NCI-H510A treated with DMSO at 0.1 percent for 48 hours (cell line): ENCODE measurements at places on chromosomes 12 and 14.

DNA sequence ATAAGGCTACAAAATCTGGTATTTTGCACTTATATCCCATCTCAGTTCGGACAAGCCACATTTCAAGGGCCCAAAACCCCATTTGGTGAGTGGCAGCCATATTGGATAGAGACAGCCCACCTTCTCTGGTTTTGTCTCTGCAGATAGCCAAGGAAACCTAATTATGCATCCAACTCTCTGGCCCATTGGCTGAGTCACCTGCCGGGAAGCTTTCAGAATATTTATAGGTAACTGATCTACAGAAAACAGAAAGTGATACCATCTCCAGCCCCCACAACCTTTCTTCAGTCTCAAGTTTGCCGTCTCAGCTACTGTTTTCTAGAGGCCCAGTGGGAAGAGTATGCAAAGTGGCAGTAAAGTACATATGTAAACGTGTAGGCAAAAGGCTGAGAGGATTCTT is 33.7 kb upstream of the PPP1CC start:
- DNase-seq: no peak

DNA sequence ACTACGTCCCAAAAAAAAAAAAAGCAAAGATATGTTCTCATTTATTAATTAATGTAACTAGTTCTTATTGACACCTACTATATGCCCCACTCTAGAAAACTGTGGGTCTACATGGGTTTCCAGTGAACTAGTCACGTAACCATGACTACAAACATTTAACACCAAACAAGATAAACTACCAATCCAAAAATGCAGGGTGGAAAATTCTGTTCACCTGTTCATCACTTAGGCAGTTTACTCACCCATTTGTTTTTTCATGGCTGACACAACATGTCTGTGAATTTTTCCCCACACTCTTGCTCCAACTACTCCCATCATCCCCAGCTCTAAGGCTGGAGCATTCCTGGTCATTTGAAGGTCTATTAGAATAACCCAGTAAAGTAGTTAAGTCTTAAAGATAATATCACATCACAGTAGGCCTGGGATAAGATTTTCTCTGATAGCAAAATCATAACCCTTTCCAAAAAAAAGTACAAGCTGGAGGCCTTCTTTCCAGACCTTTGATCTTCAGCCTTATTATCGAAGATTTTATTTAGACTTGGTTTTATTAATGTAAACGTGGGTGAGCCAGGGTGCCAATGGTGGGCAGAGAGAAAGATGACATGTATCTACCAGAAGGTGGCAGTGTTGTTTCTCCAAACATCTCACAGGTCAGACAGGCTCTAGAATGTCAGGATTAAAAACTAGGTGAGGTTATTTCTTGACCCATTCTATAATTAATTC is 61.6 kb upstream of the DAAM1 start:
- DNase-seq: peak; percentile 90

DNA sequence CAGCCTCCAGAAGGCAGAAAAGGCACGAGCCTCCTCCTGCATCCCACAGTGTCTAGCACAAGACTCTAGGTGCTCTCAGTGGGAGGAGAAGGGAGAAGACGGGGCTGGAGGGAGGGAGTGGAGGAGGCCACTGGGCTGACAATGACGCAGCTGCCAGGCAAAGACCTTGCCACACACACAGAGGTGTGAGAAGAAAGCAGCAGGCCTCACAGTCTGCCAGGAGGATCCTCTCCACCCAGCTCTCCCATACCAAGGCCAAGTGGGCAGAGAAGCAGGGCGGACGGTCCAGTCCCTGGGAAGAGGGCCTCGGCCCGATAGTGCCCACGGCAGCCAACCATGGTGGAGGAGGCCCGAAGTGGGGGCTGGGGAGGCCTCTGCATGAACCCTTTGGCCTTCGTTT is 78.9 kb downstream of the NCOR2 start:
- DNase-seq: no peak

GRCh38 chr14:61489932-61490331 is 168.6 kb downstream of the PRKCH start:
- DNase-seq: no peak

GRCh38 chr12:122835750-122836026 is 431 bp downstream of the HIP1R start:
- no peak for DNase-seq

GRCh38 chr12:127830065-127830460 is 436.9 kb upstream of the TMEM132C start:
- no peak for DNase-seq

- peak; percentile 18 for DNase-seq
These were observed 17.4 kb downstream of the TMPO start for GRCh38 chr12:98532687-98533304.

GRCh38 chr12:43294916-43295315 is 257.1 kb downstream of the ADAMTS20 start:
- no peak for DNase-seq

- DNase-seq: no peak
These were observed 343.4 kb downstream of the ADAMTS20 start for GRCh38 chr12:43208627-43209026.

DNA sequence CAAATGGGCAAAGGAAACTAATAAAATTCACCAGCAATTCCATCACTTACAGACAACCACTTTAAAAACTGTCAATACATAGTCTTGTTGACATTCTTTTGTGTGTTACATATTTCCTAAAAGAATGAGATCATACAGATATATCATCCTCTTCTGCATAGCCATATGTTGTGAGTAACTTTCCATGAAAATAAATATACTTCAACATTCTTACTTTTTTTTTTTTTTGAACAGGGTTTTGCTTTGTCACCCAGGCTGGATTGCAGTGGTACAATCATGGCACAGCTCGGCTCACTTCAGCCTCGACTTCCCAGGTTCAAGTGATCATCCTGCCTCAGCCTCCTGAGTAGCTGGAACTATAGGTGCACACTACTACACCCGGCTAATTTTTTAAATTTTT is 20.9 kb downstream of the ZC2HC1C start:
- DNase-seq: no peak

DNA sequence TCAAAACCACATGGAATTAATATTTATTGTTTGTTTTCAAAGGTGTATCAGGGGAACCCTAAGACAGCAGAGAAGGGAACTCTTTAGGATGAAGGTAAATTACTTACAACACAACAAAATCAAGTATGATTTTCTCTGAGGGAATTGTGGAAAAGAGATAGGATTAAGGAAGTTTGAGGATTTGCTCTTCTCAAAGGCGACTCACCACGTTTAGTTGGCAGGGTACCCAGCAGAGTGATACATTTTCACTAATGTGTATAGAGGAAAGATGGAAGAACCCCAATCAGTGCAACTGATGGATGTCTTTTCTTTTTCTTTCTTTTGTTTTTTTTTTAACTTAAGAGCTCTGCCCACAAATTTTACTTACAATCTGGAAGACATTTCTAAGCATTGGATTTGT is 499.2 kb downstream of the CCER1 start:
- DNase-seq: no peak

- DNase-seq: peak; percentile 68
These were observed 378.7 kb downstream of the PRKD1 start for GRCh38 chr14:29548948-29549370.

GRCh38 chr14:101331141-101331525 is 230.2 kb upstream of the DIO3 start:
- no peak for DNase-seq

DNA sequence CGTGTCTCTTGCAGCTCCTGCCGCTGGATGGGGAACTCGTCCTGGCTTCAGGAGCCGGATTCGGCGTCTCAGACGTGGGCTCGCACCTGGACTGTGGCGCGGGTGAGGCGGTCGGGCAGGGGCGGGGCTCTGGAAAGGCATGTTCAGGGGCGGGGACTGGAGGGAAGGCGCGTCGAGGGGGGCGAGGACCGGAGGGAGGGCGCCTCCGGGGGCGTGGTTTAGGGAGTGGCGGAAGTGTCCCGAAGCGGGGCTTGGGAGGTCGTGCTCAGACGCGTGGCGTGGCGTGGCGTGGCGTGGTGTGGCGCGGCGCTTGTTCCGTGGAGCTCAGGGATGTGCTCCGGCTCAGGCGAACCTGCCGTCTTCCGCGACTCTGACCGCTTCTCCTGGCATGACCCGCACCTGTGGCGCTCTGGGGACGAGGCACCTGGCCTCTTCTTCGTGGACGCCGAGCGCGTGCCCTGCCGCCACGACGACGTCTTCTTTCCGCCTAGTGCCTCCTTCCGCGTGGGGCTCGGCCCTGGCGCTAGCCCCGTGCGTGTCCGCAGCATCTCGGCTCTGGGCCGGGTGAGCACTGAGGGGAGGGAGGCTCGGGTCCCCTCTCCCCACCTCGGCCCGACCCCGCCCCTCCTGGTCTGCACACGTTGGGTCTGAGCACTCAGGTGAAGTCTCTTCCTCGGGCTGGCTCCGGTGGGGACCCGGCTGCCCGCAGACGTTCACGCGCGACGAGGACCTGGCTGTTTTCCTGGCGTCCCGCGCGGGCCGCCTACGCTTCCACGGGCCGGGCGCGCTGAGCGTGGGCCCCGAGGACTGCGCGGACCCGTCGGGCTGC is 6.2 kb downstream of the AMN start:
- DNase-seq: peak; percentile 48

- DNase-seq: peak; percentile 47
These were observed 4.6 kb upstream of the SEC23A start for GRCh38 chr14:39107591-39107996.

- DNase-seq: no peak
These were observed 174.7 kb downstream of the SSPN start for GRCh38 chr12:26370098-26370497.

DNA sequence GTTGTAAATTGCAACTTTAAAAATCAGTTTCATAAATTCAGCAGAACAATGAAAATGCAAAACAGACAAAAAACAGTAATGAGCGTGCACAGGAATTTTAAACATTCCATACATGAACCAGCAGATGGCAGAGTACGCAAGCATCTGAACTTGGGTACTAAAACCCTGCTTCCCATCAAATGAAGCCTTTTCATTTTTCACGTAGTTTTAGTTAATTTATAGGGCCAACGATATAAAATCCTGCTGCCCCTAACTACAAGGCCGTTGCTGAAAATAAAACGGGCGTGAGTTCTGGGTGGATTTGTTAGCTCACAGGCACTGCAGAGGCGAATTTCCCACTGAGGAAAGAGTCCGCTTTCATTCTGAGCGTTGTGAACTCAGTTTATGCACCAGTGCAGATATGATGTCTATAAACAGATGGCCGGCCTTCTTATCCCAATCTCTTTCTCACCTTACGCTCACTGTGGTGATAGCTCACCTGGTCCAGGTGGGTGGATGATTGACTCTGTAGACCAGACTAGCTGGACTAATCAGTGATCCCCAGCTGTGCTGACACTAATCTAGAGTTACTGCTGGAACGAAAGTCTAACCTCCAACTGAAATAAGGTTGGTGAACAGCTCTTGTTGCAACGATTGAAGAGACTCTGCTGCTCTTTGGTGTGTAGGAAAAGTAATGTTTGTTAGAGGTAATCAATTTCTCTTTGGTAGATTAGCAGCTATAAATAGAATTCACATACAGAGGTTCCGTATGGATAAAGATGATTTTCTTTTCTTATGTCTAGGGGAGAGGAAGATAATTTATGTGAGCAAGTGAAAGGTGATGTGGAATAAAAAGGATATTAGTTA is 89.2 kb downstream of the PDZRN4 start:
- DNase-seq: peak; percentile 85

DNA sequence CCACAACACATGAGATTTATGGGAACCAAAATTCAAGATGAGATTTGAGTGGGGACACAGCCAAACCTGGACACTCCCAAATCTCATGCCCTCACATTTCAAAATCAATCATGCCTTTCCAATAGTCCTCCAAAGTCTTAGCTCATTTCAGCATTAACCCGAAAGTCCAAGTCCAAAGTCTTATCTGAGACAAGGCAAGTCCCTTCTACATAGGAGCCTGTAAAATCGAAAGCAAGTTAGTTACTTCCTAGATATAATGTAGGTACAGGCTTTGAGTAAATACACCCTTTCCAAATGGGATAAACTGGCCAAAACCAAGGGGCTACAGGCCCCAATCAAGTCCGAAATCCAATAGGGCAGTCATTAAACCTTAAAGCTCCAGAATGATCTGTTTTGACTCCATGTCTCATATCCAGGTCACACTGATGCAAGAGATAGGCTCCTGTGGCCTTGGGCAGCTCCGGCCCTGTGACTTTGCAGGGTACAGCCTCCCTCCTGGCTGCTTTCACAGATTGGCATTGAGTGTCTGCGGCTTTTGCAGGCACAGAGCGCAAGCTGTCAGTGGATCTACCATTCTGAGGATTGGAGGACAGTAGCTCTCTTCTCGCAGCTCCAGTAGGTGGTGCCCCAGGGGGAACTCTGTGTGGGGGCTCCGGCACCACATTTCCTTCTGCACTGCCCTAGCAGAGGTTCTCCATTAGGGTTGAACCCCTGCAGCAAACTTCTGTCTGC is 60.1 kb downstream of the LRIG3 start:
- DNase-seq: no peak

- peak; percentile 50 for DNase-seq
These were observed 64.4 kb upstream of the TRHDE start for GRCh38 chr12:72207486-72208409.

GRCh38 chr12:121128908-121129810 is 3.5 kb upstream of the P2RX7 start:
- no peak for DNase-seq

GRCh38 chr14:56590535-56590960 is 10.9 kb downstream of the TMEM260 start:
- DNase-seq: no peak

- peak; percentile 38 for DNase-seq
These were observed 1.7 kb upstream of the EIF5 start for GRCh38 chr14:103332143-103332919.

GRCh38 chr14:76550534-76550933 is 174.6 kb downstream of the ESRRB start:
- peak; percentile 38 for DNase-seq

- no peak for DNase-seq
These were observed 13.8 kb downstream of the UBE2N start for GRCh38 chr12:93427779-93428564.

DNA sequence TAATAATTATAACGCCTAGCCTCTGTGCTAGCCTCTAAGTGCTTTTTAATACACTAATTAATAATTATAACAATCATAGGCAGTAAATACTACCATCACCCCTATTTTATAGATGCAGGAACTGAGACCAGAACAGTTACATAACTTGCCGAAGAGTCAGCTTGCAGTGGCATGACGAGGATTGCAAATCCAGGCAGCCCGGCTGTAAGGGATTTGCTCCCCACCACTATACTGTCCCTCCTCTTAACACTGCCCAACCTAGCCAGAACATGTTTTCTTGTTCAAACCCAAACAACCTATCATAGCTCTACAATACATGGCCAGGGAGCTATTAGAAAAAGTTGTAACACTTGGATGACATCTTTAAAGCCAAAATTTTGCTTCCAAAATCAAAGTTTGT is 33.9 kb upstream of the VASH1 start:
- no peak for DNase-seq

- DNase-seq: no peak
These were observed 258.8 kb upstream of the GARIN6 start for GRCh38 chr12:99388671-99389195.

- no peak for DNase-seq
These were observed 873.6 kb downstream of the LRFN5 start for GRCh38 chr14:42480255-42480654.

DNA sequence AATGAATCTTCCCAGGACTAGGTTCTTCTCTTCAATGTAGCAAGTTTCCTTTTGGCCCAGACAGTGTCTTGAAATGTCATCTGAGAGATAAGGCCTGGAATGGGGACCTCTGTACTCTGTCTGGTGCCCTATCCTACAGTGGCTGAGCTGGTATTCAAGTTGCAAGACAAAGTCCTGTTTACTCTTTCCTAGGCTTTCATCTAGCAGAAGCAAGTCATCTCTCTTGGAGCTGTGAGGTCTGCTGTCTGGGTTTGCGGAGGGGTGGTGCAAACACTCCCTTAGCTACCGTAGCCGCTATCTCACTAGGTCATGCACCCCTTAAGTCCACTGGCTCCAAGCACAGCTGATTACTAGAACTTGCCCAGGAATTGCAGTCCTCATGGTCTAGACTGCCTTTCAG is 149.7 kb upstream of the SLC16A7 start:
- DNase-seq: no peak
